ENCODE measurements at places on chromosomes 7 and 10. TPM values are rescaled to one million over a fixed set of nuclear protein-coding genes. Genes with fewer than 3 reads are reported as not detected.

Gene NUTM2E
- total RNA-seq: not detected

Gene NRG3
- 2.6 TPM for total RNA-seq

Gene PRKG1
- total RNA-seq: 23.6 TPM

GRCh38 chr10:97131666-97132065, 54.1 kb downstream of the SLIT1 start:
- no peak overlapping the region for H3K27ac ChIP-seq
- H3K27me3 ChIP-seq: peaks cover 7% of the 10 kb centered on the region
- DNase-seq: no peak

DNA sequence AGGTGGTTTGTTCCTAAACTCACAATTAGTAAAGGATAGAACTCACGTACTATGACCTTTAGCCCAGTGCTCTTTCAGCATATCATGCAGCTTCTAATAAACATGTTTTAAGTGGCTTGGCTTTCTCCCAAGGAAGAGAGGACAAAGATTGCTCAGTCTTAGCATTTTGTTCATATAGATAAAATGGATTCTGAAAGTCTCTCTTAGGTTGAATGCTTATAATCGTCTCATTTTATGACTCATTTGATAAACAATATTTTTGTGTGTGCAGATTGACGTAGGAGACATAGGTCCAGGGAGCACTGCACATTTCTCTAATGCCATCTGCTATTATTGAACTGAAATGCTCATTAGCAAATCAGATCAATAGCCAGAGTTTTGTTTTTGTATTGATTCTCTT, 44.8 kb downstream of the GNAT3 start:
- H3K36me3 ChIP-seq: no peaks in the 10 kb centered on the region
- no peak overlapping the region for H3K27ac ChIP-seq
- H3K4me3 ChIP-seq: no peak overlapping the region
- H3K4me1 ChIP-seq: no peaks in the 10 kb centered on the region

GRCh38 chr10:14536241-14537213, 205.8 kb upstream of the FRMD4A start:
- no peaks in the 10 kb centered on the region for H3K27me3 ChIP-seq
- no peak overlapping the region for H3K4me3 ChIP-seq
- DNase-seq: peak; percentile 80
- peaks cover 34% of the 10 kb centered on the region for H3K4me1 ChIP-seq

GRCh38 chr10:102211615-102212299, 14.3 kb upstream of the ELOVL3 start:
- no peaks in the 10 kb centered on the region for H3K36me3 ChIP-seq
- no peak for DNase-seq
- H3K4me1 ChIP-seq: no peaks in the 10 kb centered on the region
- H3K27ac ChIP-seq: no peak overlapping the region
- H3K27me3 ChIP-seq: no peaks in the 10 kb centered on the region

GRCh38 chr10:1523221-1523620, 214.1 kb downstream of the ADARB2 start:
- no peaks in the 10 kb centered on the region for H3K36me3 ChIP-seq
- H3K27ac ChIP-seq: no peak overlapping the region
- DNase-seq: no peak
- no peaks in the 10 kb centered on the region for H3K4me1 ChIP-seq
- H3K4me3 ChIP-seq: no peak overlapping the region
- no peaks in the 10 kb centered on the region for H3K27me3 ChIP-seq

GRCh38 chr10:21513405-21513788, 12.1 kb downstream of the SKIDA1 start:
- no peak overlapping the region for H3K27ac ChIP-seq
- H3K36me3 ChIP-seq: no peaks in the 10 kb centered on the region
- H3K27me3 ChIP-seq: peaks cover 63% of the 10 kb centered on the region
- H3K4me1 ChIP-seq: peaks cover 25% of the 10 kb centered on the region
- no peak for DNase-seq
